Osteocyte (in vitro differentiated cells): ENCODE measurements at places on chromosomes 2 and 18. TPM values are rescaled to one million over a fixed set of nuclear protein-coding genes. Genes with fewer than 3 reads are reported as not detected.

The KCNJ3 gene
- total RNA-seq = not detected in 2 replicates

The POTEI gene
- total RNA-seq = 0.05 TPM in 1 of 2 replicates, not detected in the other

The CDKL4 gene
- 0.37 and 0.83 TPM in 2 replicates for total RNA-seq

The GPAT2 gene
- not detected in 2 replicates for total RNA-seq

The NRP2 gene
- 52.4 and 58.4 TPM in 2 replicates for total RNA-seq

The FOXD4L1 gene
- 0.18 and 0.21 TPM in 2 replicates for total RNA-seq

The MAP2 gene
- 7.2 and 8.2 TPM in 2 replicates for total RNA-seq

The KIF5C gene
- 10.2 and 10.7 TPM in 2 replicates for total RNA-seq

The GCG gene
- 0.57 TPM in 1 of 2 replicates, not detected in the other for total RNA-seq

The FBLN7 gene
- 3.9 and 4.1 TPM in 2 replicates for total RNA-seq

The GREB1L gene
- 0.60 and 0.70 TPM in 2 replicates for total RNA-seq

The GDF7 gene
- 9.0 and 10.1 TPM in 2 replicates for total RNA-seq

The SS18 gene
- total RNA-seq = 88.2 and 98.7 TPM in 2 replicates

The NFATC1 gene
- 5.9 and 8.1 TPM in 2 replicates for total RNA-seq

The TMEM185B gene
- 35.9 and 41.2 TPM in 2 replicates for total RNA-seq

The IL36B gene
- not detected in 2 replicates for total RNA-seq

The IGFBP5 gene
- total RNA-seq = 1,145 and 1,383 TPM in 2 replicates

The RAMP1 gene
- total RNA-seq = 87.9 and 93.4 TPM in 2 replicates

The TMEM150A gene
- 18.2 and 20.8 TPM in 2 replicates for total RNA-seq

The ASB3 gene
- total RNA-seq = 21.6 and 21.8 TPM in 2 replicates

The SPATS2L gene
- total RNA-seq = 152 and 155 TPM in 2 replicates
